NCI-H460 (cell line): ENCODE measurements at places on chromosomes 2 and 18.

GRCh38 chr18:11784674-11785304 is 66.4 kb upstream of the CHMP1B start:
- no peak for DNase-seq

GRCh38 chr2:7963787-7964186 is 718.1 kb upstream of the ID2 start:
- no peak for DNase-seq

DNA sequence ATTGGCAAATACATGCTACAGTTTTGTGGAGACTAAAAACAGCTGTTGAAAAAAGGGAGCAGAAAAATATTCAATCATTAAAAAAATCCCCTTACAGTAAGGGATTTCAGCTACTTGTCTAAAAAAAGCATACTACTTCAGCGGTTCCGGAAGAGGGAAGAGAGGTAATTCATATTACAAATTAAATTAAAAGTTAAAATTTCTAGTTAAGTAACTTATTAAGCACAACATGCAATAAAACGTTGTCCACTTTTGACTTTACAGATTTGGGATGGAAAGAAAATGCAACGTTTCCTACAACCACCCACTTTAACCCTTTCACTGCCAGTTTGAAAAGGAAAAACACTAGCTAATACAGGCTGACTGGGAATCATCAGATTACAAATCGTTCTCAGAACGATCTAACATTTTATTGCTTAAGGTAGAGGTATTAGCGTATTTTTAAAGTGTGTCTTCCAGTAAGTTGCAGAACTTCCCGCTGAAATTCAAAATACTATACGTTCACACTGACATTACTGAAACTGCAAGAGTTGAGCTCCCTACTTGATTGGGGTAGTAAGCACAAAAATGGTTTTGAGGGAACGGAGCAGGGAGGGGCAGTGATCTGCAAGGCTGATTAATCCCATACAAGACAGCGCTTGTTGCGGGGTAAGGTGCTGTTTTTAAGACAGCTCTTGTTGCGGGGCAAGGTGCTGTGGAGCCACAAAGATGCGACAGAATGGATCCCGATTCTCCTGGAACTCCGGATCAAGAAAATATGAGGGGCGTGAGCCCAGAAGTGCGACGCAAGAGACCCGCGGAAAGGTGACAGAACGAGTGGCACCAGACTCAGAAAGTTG is 743 bp downstream of the HADHA start:
- DNase-seq, result no peak

DNA sequence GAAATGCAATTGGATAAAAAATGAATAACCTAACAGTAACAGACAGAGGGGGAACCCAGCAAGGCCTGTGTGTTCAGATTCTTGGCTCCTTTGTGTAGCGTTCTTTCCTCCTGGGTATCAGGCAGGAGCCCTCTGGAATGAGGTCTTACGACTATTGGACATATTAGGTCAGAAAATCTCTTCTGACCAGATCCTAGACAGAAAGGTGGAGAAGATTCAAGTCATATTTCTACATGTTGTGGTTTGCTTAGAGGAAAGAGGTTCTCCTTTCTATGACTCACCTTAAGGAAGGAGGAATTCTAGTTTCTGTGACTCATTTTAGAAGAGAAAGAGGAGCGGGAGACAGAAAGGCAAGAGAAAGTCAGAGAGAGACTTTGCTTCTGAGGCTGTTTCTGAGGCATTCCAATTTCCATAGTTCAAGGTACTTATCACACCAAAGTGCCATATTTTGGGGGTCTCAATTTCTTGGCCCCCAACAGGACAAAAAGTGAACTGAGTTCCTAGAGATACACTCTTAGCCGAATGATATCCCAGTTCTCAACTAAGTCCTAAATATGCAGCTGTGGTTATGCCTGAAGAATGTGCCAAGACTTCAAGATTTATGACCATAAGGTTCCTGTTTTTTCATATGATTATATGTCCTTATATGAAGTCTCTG is 618.6 kb downstream of the ZEB2 start:
- DNase-seq, result no peak

DNA sequence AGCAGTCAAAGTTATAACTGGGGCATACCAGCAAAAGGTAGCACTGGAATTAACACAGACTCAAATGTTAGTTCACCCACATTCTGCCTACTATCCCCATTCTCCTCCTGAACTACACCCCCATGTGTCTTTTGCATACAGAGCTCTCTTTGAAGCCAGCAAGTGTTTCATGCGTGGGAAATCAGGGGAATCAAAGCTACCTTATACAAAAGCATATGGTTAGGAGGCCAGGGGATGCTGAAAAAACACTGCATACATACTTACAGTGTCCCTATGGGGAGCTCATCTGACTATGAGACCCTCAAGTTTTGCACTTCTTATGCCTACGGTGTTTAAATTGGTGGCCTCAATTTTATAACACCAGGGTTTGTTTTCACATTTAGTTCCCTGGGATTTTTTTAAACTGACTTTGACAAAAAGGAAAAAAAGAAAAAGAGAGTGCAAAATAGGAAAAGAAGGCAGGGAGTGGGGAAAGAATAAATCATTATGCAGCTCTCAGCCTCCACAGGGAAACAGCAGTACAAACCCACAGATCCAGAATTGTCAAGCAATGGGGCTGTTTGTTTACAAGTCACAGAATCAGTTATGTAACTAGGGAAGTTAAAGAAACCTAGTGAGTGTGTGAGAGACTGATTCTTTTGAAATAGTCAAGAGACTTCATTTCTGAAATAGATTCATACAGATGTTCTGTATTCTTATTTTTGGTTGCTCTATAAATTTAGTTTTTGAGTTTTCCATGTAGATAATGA is 20.1 kb upstream of the PPP3R1 start:
- no peak for DNase-seq

- no peak for DNase-seq
These were observed 981.4 kb downstream of the TMEM182 start for GRCh38 chr2:103743195-103743594.

DNA sequence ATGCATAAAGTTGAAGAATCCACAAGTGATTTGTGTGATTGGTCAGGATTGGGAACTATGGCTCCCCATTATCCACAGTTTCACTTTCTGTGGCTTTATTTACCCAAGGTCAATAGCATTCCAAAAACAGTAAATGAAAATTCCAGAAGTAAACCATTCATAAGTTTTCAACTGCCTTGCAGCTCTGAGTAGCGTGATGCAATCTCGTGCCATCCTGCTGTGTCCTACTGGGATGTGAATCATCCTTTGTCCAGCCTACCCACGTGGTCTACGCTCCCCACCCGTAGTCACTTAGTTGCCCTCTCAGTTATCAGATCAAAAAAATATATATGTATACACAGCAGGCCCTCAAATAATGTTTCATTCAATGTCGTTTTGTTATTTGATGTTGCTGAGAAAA is 89.0 kb upstream of the DLGAP1 start:
- DNase-seq, result peak; percentile 55

GRCh38 chr2:67046591-67046990 is 350.5 kb upstream of the ETAA1 start:
- DNase-seq, result no peak

- no peak for DNase-seq
These were observed 134.1 kb upstream of the GPC1 start for GRCh38 chr2:240301256-240301795.

DNA sequence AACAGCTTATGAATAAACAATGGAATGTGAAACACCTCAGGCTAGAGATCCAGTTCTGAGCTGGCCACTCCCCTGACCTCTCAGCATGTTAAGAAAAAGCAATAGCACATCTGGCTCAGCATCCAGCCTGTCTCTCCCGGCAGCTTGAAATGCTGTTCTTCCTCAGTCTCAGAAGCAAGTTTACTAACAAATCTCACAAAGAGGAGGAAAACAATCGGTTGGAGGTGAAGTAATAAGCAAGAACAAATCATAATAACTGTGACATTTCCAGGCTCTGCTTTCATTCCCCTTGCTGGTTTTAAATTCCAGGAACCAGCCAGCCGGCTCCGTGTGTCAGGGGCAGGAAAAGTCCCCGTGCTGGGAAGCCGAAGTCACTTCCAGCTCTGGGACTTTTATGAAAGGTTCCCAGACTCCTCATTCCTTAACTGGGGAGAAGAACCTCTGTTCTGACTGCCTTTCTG is 133.9 kb upstream of the ARL4C start:
- DNase-seq, result no peak

DNA sequence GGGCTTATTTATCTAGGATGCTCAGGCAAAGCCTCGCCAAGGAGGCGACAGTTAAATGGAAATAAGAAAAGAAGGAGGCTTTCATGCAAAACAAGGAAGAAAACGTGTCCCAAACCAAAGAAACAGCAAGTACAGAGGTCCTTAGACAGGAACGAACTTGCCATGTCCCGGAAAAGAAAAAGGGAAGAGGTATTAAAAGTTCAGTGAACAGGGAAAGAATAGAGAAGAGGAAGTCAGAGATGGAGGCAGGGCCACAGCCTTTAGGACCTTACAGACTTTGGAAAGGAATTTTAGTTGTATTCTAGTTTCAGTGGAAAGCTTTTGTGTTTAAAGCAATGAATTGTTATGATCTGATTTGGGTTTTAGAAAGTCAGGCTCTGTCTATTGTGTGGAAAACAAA is 22.1 kb downstream of the IKZF2 start:
- no peak for DNase-seq

DNA sequence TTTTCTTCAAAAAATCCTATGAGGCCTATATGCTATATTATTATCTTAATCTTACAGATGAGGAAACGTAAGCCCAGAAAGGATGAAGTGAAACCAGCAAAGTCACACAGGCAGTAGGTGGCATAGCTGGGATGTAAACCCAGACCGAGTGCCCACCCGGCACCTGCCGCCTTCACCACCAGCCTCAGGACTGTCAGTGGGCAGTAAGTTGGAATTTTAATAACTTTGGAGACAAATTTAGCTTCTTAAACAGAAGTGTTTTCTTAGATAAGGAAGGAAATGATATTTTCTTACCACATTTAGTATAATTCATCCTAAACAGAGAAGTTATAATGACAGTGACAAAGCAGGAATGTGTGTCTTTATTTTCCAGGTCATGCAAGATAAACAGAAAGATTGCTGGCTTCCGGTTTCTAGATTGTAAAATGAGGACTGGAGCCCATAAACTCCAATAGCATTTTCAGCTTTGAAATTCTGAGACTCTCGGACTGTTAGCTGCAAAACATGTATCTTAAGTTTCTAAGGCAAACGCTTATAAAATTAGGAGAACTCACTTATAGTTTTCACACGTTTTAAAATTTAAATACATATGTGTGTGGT is 59.3 kb downstream of the CD8B2 start:
- no peak for DNase-seq

DNA sequence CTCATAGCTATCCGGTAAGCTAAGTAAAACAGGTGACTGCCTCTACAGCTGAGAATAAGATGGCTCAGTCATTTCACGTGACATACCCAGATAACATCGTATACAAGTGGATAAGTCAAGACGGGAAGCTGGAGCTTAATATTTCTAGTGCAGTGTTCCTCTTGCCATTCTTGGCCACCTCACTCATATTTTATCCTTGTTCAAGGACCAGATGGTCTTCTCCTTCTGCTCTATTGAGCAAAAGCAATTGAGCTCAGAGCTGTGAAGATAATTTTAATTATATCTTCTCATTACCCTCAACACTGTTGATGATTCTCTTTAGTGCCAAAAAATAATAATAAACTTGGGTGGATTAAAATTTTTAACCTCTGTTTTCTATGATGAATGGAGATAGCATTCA is 201.1 kb downstream of the DCC start:
- DNase-seq, result no peak

DNA sequence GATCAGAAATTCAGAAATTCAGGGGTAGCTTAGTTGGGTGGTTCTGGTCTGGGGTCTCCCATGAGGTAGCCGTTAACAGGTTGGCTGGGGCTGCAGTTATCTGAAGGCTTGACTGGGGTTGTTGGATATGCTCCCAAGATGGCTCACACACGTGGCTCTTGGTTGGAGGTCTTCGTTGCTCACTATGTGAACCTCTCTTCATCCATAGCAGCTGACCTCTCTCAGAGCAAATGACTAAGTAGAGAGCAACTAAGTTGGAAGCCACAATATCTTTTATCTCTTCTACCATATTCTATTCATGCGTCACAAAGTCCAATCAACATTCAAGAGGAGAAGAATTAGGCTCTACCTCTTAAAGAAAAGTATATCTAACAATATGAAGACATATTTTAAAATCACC is 38.7 kb upstream of the SERTAD2 start:
- no peak for DNase-seq

- DNase-seq, result peak; percentile 33
These were observed 20.5 kb upstream of the IL1RL2 start for GRCh38 chr2:102166189-102166845.

GRCh38 chr18:63309422-63309821 is 10.1 kb downstream of the BCL2 start:
- no peak for DNase-seq

DNA sequence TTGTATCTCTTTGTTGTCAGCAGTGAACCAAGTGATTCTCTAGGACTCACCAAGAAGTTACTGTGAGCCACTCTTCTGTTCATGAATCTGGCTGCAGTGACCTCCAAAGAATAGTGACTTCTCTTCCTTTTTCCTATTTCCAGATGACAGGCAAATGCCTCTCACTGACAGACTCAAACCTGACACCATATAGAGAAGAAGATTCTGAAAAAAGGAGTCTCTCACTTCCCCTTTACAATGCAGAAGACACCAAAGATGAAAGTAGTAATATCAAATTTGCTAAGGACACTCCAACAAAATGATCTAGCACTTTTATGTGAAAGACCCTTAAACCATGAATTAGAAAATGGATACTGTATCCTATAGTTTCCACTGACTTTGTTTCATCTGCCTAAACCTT is 44.4 kb upstream of the SETBP1 start:
- no peak for DNase-seq

DNA sequence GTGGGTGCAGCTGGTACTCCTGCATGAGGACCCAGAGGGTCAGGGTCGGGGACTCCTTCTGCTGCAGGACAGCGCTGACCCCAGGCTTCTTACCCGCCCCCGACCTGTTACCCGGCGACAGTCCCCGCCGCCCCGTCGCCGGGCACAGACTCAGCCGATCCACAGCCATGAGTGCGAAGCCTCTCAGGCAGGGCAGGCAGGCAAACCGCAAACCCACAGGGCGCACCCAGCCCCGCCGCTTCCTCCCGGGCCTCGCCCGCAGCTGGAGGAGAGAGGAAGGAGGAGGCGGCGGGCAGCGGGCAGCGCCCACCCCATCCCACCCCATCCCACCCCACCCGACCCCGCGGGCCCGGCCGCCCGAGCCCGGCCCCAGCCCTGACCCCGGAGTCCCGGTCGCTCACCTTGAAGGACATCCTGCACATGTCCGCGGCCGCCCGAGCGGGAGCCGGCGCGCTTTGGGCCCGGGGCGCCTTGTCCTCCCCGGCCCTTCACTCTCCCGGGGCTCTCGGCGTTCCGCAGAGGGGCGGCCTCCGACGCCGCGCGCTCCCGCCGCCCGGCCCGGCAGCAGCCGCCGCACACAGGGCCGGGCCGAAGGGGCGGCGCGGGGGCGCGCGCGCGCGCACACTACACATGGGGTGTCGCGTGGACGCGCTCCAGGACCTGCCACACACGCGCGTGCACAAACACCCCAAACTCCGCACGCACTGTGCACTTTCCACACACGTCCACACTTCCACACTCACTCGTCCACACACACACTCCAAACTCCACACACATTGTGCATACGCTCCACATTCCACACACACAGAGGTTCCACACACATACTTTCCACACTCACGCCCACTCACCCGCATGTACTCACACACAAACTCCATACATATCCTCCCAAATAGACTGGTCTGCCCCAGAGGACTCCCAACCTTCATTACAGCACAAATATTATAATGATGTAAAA is at the start of gene ANKRD29:
ANKRD29 (minus strand) TSS at position 603 of the 955 bp plus-strand sequence; CDS start at position 422, 181 bp downstream.
- DNase-seq, result peak; percentile 8

GRCh38 chr2:36173760-36174404 is 181.7 kb upstream of the CRIM1 start:
- no peak for DNase-seq

- no peak for DNase-seq
These were observed 10.5 kb downstream of the ITGB1BP1 start for GRCh38 chr2:9412781-9413180.

- DNase-seq, result no peak
These were observed 82.9 kb downstream of the NUP35 start for GRCh38 chr2:183207110-183207509.
